ENCODE measurements at places on chromosomes 7 and 10.

DNA sequence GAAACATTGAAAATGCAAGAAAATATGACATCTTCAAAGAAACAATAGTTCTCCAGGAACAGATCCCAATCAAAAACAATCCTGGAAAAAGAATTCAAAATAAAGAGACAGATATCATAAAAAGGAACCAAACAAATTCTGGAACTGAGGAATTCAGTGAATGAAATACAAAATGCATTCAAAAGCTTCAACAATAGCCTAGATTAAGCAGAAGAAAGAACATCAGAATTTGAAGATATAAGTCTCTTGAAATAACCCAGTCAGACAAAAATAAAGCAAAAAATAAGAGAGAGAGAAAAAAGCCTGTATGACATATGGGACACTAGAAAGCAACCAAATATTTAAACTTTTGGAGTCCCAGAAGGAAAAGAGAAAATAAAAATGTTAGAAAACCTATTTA lies 60.3 kb downstream of the MINPP1 start:
- no peak for DNase-seq

- no peak for DNase-seq
Measured at GRCh38 chr10:64271983-64272382, 750.8 kb downstream of the REEP3 start.

DNA sequence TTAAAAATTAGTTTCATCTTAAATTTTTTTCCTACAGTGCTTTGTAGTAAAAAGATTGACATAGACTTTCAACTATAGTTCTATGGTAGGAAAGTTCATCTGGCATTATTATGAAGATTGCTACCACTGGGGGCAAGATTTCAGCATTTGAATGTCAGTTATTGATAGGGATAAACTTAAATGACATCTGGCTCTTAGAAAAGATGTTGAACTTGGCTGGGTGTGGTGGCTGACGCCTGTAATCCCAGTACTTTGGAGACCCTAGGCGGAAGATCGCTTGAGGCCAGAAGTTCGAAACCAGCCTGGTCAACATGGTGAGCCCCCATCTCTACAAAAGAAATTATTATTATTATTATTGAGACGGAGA lies 1.4 kb upstream of the TRA2A start:
- DNase-seq: no peak

GRCh38 chr7:138116141-138116540 lies 39.9 kb downstream of the AKR1D1 start:
- DNase-seq: no peak

DNA sequence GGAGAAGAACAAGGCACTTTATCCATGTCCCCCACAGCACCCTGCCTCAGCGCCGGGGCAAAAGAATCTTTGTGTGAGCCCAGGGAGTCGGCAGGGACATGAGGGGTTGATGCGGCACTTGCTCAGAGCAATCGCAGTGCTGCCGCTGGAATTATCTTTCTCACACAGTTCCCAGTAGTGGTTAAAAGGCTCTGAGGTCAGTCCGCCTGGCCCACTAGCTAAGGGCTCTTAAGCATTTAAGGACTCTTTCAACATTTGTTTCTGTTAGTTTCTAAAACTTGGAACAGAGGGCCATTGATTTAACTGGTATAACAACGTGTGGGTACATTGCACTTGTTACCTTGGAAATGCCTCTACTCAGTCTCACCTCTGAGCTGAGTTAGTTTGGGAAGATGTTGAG lies 208.0 kb upstream of the C7orf33 start:
- DNase-seq: no peak

DNA sequence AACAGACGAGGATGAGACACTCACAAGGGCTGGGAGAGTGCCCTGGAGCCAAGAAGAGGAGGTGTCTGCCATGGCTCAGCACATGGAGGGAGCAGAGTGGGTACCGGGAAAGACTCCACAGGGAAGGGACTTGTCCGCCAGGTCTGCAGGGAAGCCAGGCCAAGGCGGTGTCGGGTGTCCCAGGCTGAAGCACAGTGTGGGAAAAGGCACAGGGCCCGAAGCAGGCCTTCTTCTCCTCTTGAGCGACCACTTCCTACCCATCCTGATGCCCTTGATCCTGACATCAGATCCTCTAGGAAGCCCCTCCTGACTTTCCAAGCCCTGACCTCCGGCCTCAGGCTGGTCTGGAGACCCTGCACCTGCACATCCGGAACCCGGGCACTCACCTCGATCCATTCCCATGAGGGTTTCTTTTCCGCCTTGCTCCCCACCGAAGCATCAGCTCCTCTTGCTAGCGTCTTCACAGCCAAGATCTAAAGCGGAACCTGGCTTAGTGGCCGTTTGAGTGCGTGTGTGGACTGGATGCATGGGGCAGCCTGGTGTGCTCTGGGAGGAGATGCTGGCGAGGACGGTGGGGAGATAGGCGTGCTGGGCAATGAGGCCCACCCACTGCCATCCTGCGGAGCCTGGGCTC lies 8.5 kb downstream of the CALML3 start:
- DNase-seq: no peak

DNA sequence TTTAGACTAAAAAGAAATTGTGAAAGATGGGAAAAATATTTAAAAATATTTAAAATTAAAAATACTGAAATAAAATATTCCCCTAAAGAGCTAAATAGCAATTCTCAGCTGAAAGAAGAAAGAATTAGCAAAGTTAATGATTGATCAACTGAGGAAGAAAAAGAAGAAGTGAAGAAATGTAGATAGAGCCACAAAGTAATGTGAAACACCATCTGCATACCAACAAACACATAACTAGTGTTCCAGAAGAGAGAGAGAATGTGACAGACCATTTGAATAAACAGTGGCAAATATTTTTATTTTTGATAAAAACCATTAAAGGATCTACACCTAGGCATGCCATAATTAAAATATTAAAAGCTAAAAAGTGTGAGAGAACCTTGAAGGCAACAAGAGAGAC lies 784.5 kb upstream of the ZWINT start:
- DNase-seq: no peak

- DNase-seq: no peak
Measured at GRCh38 chr7:8922726-8923125, 489.3 kb downstream of the NXPH1 start.

DNA sequence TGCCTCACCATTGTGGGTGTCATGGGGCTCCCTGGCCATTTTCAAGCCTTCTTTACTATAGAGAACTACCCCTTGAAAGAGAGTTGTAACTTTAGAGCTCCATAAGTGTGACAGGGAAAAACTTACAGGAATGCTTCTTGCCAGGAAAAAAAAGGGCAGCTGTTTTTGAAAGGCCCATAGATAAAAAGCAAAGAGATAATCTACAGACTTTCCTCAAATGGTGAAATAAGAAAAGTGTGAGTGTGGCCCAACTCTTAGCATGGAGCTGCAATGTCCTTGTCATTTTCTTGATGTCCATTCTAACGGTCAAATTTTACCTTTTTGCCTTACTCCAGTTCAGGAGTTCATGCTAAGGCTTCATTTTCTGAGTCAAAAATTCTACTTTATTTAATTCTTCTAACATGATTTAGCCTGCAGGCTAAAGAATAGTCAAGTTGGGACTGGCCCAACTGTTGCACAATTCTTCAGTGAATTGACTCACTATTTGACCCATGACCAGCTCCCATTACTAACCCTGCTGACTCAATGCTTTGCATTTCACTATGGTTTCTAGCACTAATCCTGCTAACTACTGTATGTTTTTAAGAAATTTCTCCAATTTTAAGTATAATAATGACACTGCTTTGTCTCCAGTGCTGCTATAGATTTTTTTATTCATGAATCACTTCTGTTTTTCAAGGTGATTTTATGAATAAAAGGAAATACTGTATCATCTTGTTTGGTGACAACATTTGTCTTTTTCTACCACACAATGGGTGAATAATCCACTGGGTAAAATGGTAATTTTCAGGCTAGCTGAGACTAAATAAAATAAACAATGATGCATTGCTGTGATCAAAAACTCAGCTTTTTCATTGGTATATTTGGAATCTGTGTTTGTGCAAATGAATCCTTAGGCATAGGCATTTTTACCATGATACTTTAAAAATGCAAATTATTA lies 41.4 kb upstream of the SGCE start:
- peak; percentile 95 for DNase-seq

DNA sequence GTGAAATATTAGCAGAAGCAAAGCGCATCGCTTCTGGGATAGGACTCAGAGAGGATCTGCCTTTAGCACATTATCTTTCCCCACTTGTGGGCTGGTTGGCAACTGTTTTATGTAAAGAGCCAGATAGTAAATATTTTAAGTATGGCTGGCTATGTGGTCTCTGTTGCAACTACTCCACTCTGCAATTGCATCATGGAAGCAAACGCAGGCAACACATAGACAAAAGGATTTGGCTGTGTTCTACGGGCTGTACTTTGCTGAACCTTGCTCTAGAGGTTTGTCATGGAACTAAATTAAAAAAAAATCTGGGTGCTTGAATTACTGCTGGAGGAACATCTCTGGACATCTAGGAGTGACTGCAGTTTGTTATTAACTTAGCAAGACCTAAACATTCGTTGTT lies 307.8 kb upstream of the TPK1 start:
- no peak for DNase-seq

GRCh38 chr10:96369890-96370583 lies 11.2 kb upstream of the OPALIN start:
- DNase-seq: no peak

GRCh38 chr7:151491859-151492258 lies 27.8 kb downstream of the RHEB start:
- peak; percentile 60 for DNase-seq

DNA sequence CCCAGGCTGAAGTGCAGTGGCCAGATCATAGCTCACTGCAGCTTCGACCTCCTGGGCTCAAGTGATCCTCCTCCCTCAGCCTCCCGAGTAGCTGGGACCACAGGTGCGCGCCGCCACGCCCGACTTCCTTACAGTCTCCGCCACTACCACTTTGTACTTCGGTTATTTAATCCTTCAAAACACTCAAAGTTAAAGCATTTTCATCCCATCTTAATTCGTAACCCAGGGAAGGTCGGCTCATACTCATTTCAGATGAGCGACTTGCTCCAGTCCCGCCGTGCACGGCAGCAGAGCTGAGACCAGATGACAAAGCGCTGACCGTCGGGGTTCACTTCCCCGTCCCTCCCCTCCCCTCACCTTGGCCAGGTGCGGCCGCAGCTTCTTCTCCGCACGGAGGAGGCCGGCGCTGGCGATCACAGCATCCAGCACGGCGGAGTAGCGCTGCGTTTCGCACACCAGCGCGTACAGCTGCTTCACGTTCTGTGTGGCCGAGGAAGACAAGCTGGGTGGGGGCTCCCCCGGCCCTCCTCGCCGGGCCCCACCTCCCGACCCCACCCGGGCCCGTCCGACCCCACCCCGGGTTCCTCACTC lies 457 bp downstream of the NSUN5 start:
- no peak for DNase-seq

DNA sequence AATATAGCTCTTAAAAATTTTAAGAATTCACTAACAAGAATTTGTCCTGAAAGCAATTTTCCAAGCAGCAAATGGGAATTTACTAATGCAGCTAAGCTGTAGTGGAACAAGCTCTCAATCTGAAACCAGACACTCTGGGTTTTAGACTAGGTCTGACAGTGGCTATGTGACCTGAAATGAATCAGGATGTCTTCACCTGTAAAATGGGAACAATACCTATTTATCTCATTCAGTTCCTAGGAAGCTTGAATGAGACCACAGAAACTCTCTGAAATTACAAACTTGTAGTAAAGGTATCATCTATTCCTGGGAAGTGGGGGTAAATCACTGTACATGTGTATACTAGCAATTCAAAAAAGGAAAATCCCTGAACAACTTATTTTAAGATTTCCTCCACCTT lies 1.2 kb downstream of the DNAJC2 start:
- no peak for DNase-seq

DNA sequence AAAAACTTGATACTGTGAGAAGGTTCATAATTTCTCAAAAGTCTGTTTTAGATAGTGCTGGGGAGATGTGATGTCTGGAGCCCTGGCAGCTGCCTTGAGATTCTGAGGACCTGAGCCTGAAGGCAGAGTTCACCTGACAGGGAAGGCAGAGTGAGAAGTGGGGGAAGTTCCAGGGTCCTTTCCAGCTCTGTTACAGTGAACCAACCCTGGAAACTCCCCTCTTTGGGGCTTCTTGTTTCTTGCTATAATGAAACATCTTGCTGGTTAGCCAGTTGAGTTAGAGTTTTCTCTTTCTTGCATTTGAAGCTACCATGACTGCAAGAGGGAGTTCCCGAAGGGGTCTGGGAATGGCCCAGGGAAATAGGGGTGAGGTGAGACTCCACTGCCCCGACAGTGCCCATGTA lies 158.9 kb upstream of the TNRC18 start:
- no peak for DNase-seq

Data from fibroblast of the conjunctiva (primary cell).